Central memory CD4-positive, alpha-beta T cell (primary cell): ENCODE measurements at places on chromosomes 4 and X.

DNA sequence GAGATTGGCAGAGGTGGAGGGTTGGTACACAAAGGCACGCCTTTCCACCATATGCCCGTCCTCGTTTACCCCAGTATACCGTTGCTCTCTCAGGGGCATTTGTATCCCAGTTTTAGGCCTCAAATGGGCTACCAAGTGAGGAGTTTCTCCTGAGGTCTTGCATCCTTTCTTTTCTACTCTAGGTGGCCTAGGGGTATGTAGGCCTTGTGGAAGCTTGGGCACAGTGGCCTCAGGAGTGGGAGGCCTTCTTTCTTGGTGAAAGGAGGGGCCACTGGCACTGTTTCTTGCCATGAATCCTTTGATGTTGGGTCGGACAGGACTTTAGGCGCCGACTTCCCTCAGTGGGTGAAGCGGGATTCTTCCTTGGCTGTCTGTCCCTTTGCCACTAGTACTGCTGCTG is 15.3 kb upstream of the MAGIX start:
- DNase-seq: no peak

DNA sequence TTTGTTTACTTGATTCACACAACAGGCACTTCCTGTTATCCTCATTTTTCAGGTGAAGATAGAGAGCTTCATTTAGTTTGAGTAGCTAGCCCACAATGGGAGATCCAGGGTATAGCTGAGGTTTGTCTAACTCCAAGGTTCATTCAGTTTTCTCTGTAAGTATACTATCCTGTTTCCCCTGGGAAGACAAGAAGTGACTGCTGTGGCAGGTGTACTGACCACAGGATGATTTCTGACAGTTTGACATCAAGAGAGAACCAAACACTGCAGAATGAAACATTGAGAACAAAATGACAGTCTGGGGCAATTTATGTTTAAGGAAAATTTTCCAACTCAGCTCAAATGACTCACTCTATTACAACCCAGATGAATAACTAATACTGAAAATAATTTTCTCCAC is 958.0 kb downstream of the STPG2 start:
- DNase-seq: no peak

- DNase-seq: peak; percentile 3
These were observed 26.0 kb downstream of the ADH4 start for GRCh38 chr4:99117876-99118693.

- no peak for DNase-seq
These were observed 175.1 kb downstream of the AR start for GRCh38 chrX:67718926-67719325.

GRCh38 chrX:2665387-2666304 is 25.4 kb upstream of the CD99 start:
- no peak for DNase-seq

DNA sequence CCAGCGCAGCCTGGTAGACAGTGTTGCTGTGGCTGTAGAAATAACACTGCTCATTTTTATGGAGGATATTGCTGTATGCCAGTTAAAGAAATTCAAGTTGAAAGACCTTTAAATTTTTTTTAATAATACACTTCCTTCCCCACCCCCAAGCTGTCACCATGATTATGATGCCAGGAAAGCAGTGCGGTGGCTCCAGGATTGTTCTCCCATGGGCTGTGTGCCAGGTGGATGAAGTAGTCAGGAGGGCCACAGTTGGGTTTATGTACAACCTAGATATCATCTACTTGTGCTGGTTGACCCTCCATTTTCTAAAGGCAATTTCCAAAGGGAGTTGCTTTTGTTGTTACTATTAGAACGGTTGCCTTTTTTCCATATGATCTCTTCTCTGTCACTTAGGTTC is 136.6 kb downstream of the AFF1 start:
- no peak for DNase-seq

GRCh38 chrX:47776292-47777006 is 60.3 kb upstream of the ZNF81 start:
- DNase-seq: no peak

- DNase-seq: no peak
These were observed 35.2 kb downstream of the SEPTIN11 start for GRCh38 chr4:76984788-76985211.

DNA sequence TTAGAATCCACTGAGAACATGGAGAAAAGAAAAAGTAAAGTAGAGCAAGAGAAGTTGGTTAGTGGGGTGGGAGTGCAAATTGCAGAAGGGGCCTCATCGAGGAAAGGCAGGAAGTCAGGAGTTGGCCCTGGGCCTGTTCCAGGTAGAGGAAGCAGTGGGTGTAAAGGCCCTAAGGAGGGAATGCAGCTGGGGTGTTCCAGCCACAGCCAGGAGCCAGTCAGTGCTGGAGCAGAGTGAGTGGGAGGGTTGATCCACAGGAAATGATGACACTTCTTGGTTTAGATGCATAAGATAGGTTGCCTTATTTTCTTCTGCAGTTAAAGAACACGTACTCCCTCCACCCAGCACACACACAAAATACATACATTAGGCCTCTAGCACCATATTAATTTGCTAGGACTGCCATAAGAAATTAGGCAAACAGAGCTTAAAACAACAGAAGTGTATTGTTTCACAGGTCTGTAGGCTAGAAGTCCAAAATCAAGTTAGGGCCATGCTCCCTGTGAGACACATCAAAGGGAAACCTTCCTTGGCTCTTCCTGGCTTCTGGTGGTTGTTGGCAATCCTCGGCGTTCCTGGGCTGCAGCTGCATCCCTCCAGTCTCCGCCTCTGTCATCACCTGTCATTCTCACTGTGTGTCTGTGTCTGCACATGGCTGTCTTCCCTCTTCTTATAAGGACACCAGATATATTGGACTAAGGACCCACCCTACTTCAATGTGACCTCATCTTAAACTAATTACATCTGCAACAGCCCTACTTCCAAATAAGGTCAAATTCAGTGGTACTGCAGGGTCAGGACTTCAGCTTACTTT is 205.9 kb downstream of the AASDH start:
- DNase-seq: no peak
